NCI-H2081 (cell line): ENCODE measurements at places on chromosomes 12 and 14.

GRCh38 chr14:101961011-101961721, 3.2 kb upstream of the DYNC1H1 start:
- peak; percentile 87 for DNase-seq

GRCh38 chr12:106227641-106228319, 20.0 kb downstream of the CKAP4 start:
- no peak for DNase-seq

- DNase-seq = no peak
These were observed 6.6 kb downstream of the TXNDC16 start for GRCh38 chr14:52545584-52546317.

- DNase-seq = peak; percentile 69
These were observed 1.2 kb upstream of the GAPDH start for GRCh38 chr12:6532927-6533652.

DNA sequence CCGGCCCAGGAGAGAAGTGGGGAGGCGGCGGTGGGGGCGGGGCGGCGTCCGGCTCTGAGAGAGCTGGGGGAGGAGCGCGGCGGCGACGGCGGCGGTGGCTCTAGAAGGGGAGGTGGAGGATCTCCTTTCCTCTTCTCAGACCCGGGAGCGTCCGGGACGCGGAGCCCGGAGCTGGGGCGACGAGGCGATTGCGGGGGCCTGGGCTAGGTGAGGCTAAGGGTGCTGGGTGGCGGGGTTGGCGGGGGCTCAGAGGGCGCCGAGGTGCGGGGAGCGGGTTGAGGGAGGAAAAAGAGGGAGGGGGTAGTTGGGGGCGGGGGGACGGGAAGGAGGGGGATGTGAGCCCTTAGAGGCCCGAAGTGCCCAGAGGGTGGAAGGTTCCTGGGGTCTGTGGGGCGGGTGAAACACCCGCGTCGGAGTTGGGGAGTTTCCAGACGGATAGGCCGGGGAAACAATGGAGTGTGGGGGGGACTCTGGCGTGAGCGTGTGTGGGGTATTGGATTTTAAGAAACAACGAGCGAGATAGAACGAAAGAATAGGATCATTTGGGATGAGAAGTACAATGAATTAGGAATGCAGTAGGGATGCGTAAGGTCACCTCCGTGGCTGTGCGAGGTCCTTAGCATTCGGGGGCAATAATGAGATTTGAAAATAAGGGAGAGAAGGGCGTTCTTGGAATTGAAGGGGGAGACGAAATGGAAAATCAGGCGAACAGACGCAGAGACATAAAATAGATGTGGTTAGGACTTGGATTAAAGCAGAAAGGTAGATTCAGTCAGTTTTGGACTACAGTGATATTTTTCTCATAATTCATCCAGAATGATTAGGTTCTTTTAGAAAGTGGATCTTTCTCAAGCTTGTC, at the start of gene SPATS2:
SPATS2 (plus strand) TSS at position 82 of the 859 bp plus-strand sequence. CDS start 93,551 bp downstream, outside the sequence.
- DNase-seq = peak; percentile 54

- DNase-seq = no peak
These were observed 460.8 kb downstream of the TMEM117 start for GRCh38 chr12:44296624-44297197.

DNA sequence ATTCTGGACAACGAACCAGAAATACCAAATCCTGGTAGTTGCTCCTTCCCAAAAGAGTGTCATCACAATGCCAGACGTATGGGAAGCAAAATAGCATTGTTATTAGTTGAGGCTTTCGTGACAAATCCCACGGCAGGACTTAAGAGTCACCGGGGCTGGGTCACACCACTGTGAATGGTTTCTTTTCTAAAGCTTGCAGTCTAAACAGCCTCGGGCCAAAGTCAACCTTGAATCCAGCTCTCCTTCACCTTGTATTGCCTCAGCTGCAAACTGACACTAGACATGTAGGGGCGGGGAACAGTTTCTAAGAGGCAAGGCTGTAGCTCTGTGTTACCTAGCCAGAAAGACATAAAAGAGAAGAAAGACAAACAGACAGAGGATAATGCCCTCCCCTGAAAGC, 734.8 kb downstream of the MED13L start:
- DNase-seq = no peak

DNA sequence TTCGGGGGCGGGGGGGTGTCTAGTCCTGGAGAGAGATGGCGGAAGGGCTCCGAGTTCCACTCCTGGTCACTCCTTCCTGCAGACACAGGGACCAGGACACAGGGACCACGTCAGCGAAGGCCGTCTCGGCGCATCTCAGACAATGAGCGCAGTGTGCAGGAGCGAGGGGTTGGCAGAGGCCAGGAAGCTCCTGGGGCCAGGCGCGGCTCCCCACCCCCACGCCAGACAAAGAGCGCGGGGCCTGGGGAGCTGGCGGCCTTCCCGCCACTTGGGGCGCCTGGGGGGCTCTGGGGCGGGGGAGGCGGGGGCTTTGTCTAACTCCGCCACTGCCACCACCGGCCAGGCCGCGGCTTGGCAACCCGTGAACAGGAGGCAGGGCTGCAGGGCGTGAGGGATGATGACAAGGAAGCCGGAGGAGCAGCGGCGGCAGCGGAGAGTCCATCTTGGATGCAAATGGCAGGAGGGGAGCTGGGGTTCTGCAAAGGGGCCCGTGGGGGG, 2.2 kb downstream of the CDK2AP1 start:
- no peak for DNase-seq

GRCh38 chr14:63773504-63773903, 45.6 kb upstream of the SGPP1 start:
- no peak for DNase-seq

DNA sequence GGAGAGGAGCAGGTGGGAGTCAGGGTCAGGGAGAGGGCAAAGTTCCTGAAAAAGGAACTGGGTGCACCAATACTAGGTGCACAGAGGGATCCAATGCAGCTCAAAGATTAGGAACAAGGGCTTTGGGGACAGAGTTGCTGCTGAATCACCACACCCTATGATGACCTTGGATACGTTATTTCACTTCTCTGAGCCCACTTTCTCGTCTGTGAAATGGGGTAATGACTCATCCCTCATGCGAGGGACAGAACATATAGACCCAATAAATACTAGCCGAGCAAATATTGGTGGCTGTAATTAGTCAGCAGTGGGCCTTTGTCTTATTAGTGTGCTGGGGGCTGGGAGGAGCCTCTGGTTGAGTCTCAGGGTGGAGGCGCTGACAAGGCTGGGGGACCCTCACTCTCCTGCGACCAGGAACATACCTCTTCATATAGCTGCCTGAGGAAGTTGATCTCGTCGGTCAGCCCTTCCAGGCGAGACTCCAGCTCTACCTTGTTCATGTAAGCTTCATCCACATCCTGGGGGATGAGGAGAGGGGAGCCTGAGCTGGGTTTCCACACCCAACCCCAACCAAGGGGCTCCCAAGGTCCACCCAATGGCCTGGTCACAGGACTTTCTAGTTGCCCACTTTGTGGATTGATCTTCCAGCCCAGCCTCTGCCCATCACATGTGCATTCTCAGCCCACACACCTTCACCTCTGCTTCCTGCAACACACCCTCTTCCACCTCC, 4.5 kb downstream of the KRT8 start:
- DNase-seq = no peak

DNA sequence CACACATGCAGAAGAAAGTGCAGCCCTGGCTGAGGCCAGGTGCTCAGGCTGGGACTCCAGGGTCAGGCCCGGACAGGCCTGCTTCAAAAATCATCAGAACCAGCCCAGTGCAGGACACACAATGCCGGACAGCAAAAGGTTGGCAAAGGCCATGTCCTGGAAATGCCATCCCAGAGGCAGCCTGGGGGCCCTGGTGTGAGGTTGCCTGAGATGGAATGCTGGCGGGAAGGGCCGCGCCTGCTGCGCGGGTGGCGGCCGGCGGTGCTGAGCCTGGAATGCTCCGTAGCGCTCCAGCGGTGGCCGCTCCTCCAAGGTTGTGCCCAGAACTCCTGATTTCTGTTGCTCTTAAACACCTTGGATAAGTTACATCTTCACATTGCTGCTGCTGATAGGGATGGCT, 21.7 kb upstream of the CRIP2 start:
- DNase-seq = no peak

DNA sequence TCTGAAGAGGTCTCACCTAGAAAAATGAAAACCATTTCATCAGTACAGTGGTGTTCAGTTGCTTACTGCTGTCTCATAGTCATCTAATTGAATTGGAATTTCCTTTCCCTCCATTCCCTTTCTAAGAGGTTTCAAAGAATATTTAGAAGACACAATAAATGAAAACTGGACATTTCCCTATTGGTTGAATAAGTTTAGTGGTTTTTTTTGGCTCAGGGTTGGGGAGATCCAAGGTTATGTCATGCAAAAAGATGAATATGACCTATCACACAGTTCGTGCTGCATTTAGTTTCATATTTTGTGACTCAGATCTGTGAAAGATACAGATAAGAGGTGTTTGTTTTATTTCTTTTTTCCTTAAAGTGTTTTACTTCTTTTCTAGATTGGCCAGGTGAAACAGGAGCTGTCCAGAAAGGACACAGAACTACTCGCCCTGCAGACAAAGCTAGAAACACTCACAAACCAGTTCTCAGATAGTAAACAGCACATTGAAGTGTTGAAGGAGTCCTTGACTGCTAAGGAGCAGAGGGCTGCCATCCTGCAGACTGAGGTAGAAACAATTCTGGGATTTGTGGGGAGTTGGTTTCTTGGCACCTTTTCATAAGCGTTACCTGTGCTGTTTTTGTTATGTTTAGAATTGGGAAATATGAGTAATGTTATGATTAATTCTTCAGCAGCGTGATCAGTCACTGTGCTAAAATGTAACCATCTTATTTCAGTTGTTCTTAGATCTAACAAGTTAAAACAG, 124.6 kb downstream of the ERC1 start:
- DNase-seq = no peak

DNA sequence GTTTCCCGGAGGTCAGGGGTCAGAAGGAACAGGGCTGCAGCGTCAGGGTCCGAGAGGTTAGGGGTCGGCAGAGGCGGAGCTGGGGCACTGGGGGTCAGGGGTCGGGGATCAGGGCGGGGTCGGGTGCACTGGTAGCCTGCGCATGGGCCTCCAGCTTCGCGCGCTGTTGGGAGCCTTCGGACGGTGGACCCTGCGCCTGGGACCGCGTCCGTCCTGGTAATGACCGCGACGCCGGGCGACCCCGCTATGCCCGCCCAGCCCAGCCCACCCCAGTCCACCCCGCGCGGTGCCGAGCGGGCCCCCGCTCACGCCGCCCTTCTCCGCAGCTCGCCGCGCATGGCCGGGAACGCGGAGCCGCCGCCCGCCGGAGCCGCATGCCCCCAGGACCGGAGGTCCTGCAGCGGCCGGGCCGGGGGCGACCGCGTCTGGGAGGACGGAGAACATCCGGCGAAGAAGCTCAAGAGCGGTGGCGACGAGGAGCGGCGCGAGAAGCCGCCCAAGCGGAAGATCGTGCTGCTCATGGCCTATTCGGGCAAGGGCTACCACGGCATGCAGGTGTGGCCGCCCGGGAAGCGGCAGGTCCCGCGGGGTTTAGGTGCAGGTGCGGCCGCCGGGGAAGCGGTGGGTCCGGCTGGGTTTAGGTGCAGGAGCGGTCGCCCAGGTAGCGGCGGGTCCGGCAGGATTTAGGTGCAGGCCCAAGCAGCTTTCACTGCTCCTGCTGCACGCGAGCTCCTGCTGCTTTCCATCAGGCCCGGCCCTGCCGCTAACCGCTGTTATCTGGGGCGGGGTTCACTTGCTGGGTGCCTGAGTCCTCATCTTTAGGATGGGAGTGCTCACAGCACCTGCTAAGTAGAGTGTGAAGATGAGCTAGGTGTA, 743 bp downstream of the PUS1 start:
- DNase-seq = no peak

DNA sequence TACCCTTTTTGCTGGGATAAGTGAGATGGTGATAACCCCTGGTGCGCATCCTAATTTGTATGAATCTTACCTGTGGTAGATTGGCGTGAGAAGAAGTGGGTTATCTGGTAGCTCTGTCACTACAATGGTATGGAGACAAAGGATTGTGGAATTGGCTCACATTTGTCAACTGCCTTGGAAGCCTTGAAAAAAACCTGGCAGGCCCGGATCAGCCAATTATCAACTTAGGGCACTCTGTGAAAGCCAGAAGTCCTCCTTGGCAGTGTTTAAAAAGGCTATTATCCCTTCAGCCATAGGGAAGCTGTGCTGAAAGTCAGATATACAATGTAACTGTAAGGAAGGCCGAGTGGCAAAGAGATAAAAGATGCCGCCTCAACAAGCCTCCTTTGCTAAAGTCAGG, 56.5 kb downstream of the WASHC3 start:
- DNase-seq = no peak

- DNase-seq = no peak
These were observed 13.0 kb upstream of the PCED1B start for GRCh38 chr12:47066278-47067025.

GRCh38 chr12:8038659-8039114, 6.2 kb downstream of the FOXJ2 start:
- DNase-seq = peak; percentile 91

GRCh38 chr12:54024581-54025305, 3.5 kb upstream of the HOXC6 start:
- no peak for DNase-seq

DNA sequence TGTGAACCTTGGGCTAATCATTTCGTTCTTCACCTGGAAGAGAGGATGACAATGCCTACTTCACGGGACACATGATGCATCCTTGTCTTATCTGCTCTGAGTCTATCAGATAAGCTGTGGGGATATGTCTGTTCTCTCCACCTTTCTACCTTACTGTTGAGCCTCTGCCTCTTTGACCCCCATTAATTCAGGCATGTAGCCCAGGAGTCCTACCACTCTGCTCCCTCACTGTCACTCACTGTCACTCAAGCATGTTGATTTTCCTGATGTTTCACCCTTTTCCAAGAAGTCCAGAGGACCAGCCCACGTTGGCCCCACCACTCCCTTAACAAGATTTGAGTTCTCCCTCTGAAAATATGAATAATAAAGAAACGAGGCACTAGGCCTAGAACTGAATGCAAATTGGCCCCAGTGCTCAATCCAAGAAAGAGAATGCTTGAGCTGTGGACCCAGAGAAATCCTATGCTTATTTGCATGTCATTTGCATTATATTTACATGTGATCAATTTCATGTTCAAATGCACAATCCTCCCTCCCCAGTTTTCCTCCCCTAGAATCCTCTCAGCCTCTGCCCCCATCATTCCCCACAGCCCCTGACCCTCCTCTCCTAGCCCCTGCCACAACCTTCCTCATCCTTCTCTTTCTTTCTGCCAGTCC, 6.4 kb upstream of the SMUG1 start:
- DNase-seq = no peak

GRCh38 chr12:100554608-100555077, 18.8 kb upstream of the GAS2L3 start:
- peak; percentile 80 for DNase-seq

- DNase-seq = no peak
These were observed 6.9 kb downstream of the MLH3 start for GRCh38 chr14:75044322-75044721.

GRCh38 chr14:68950111-68950510, 29.0 kb downstream of the ACTN1 start:
- no peak for DNase-seq

DNA sequence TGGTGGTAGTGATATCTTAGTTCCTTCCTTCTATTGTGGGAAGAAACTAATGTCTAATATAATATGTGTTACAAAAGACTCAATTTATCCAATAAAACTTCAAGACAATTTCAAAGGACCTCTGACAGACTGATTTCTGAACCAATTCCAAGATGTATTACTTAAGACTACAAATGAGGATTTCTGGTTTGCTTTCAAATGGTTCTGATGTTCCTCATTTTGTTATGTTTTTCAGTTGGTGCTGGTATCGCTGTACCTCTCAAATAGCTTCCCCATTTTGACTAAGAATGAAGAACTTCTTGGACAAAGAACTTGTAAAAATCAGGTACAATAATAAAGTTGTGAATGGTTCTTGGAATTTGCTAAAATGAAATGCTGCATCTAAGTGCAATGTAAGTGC, 19.4 kb upstream of the MBIP start:
- DNase-seq = no peak

GRCh38 chr12:96300064-96300463, 100.2 kb downstream of the CDK17 start:
- no peak for DNase-seq

- DNase-seq = no peak
These were observed 131.1 kb downstream of the ETV6 start for GRCh38 chr12:11780521-11781101.
